ENCODE measurements at places on chromosomes 12 and 14.

DNA sequence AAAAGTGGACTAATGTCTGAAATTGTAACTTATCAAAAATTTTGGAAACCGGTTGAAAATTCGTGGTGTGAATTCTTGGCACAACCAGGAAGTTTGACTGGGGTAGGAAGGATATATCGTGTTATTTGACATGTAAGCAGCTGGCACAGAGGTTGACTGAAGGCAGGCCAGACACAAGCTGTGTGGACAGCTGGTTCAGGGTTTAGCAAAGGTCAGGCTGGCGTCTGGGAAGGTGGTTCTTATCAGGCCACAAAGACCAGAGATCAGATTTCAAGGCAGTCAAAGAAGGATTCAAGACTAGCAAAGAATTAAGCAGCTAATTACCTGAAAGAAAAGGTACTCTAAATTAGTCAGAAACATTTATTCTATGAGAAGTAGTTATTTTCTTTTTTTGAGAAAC is 450.2 kb upstream of the MDGA2 start:
- no peak for DNase-seq

DNA sequence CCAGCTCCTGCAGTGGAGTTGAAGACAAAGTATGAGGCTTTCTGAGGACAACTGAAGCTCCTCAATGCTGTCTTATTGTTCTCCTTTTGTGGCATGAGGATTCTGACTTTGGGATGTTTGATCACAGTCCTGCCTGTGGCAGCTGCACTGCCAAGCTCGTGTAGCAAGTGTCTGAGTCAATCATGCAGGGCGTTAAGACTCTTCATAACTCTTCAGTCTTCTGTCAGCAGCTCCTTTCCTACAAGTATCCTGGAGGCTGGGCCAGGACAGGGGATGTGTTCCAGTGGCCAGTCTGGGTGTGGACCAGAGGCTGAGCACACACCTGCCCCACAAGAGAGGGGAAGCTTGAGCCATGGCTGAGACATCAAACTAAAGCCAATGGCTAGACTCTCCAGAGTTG is 94.3 kb downstream of the PELI2 start:
- DNase-seq = no peak

DNA sequence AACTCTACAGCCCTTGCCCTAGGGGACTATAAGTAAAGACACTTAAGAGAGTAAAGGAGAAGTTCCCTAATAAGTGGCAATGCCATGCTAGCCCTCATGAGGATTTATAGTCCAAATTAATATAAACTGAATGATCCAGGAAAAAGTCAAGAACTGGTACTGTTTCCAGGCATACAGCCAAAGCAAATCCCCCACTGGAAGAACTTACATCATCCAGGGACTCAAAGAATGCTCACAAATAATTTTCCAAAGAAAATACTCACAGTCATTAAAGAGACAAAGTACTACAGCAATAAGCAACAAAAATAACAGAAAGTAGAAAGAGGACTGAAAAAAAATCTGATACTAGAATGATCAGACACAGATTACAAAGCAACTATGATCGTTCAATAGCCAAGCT is 79.7 kb upstream of the RAP1B start:
- no peak for DNase-seq

DNA sequence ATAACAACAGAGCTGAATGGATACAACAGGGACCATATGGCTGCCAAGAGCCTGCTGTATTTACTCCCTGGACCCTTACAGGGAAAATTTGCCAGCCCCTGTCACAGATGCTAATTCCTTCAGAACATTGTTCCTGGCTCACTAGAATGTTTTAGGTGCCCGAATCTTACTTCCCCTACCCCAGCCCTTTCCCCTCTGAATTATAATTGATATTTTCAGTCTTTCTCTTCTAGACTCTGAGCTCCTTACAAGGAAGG is 235.3 kb downstream of the KSR2 start:
- DNase-seq = no peak

DNA sequence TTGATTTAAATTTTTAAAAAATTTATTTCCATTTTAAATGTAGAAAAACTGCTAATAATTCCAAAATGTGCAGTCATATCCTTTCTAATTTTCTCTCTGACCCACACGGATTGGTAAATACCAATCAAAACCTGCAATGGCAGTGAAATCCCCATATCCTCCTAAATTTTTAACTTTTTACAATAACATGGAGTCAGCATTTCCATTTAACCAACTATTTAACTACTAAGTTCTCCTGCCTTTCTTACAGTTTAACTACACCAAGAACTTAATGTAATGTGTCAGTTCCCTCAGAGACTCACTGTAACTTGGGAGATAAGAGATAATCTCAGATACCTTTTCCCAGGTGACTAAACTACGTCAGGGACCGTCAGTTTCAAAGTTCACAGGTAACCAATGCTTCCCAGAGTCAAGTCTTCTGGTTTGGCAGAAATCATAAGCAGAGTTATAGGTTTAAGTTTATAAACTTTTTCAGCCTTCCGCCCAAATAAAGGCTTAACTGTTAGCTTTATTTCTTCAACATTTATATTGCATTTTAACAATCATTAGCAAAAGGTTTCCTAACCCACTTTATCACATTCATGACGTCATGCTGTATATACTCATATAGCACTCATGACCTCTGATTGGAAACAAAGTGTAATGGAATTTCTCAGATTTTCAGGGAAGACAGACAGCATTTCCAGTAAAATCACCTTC is 7.6 kb downstream of the KRAS start:
- DNase-seq = no peak

DNA sequence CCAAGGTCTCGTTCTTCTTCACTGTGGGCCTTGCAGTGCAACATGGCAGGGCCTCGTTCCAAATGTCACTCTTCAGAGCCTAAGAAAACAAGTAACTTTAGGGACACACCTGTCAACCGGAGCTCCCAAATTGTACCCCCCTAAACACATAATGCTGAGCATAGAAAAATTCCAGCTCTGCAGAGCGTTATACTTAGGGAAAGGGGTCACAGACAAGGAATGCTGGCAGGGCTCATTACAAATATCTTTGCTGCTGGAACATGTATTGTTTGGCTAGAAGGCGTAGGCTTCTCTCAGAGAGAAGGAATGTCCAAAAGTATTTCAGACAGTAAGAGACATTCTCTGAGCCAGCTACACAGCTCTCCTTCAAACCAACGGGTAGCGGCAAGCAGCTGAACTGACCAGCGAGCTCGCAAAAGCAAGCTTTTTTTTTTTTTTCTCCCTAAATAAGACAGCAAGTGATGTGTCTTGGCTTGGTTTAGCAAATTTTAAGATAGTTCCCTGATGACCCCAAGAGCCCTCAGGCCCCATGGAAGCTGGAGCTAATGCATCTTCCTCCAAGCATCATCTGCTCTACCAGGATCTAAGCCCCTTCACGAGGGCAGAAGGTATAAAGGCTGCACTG is 24.5 kb downstream of the SSH1 start:
- DNase-seq = no peak

- DNase-seq = no peak
These were observed 163.8 kb downstream of the RPL10L start for GRCh38 chr14:46487582-46488350.

- no peak for DNase-seq
These were observed 392.3 kb upstream of the TMPO start for GRCh38 chr12:98123021-98123461.

- no peak for DNase-seq
These were observed 3.7 kb downstream of the ANKRD13A start for GRCh38 chr12:110002676-110003515.

- DNase-seq = peak; percentile 57
These were observed 23.3 kb downstream of the GABARAPL1 start for GRCh38 chr12:10235761-10236631.

- DNase-seq = no peak
These were observed 225.2 kb downstream of the C12orf75 start for GRCh38 chr12:105555556-105556295.

- DNase-seq = no peak
These were observed 140.5 kb upstream of the LHX5 start for GRCh38 chr12:113612076-113612728.

DNA sequence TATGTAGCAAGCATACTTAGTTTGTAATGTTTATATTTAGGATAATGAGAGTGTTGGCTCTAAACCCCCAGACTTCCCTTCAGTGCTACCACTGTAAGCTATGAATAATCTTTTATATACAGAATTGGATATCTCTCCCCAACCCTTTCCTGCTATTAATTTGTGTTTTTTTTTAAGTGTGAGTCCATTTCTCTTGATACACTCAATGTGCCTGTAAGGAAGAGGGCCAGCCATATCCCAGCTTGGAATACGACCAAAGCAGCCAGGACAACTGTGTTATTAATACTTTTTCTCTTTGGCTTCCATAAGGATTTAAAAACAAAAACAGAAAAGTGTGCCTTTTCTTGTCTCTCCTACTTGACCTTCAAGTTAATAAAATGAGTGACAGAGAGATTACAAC is 116.7 kb downstream of the SNAPC1 start:
- no peak for DNase-seq

DNA sequence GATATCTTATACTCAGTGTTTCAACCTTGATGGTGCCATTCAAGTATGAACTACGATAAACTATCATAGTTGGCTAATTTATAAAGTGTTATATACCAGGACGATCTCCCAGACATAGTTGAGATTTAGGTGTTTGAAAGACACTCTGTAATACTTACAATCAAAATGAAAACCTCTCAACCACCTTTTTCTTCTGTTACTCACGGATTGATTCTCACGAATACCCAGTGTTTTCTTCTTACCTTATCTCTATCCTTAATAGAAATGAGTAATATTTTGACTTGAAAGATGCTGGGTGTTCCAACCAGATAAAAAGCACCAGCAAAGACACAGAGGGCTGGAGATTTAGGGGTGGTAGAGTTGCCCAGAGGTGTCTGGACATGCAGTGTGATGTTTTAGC is 169.9 kb downstream of the PTCSC3 start:
- no peak for DNase-seq

GRCh38 chr12:27013611-27014084 is 536 bp downstream of the TM7SF3 start:
- no peak for DNase-seq

DNA sequence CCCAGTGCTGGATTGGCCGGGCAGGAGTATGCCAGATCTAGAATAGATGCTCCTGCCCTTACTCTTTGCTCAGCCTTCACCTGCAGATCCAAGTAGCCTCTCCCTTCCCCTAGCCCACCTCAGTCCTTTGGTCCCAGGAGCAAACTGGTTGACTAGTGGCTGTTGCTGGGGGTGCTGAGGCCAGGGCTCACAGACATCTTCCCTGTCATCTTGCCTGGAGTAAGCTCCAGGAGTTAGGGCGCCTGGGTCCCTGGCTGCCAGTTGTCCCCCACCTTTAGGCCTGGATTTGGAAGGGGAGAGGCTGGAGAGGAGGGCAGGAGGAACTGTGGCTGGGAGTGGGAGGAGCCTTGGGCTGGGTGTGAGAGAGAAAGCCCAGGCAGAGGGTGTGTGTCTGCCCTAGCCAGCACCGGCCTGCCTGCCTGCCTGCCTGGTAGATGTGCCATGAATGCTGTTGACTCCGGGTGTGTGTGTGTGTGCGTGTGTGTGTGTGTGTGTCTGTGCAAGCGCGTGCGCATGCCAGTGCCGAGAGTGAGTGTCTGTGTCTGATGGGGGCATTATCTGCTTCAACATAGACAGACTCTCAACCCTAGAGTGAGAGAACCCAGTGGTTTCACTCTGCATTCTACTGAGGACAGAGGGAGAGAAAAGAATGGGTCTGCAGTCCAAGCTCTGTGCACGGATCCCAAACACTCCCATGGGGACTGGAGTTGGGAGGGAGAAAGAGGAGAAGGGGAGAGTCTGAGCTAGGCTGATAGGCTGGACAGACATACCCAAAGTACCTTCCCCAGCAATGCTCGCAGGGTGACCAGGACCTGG is 845 bp upstream of the RARG start:
- peak; percentile 56 for DNase-seq

DNA sequence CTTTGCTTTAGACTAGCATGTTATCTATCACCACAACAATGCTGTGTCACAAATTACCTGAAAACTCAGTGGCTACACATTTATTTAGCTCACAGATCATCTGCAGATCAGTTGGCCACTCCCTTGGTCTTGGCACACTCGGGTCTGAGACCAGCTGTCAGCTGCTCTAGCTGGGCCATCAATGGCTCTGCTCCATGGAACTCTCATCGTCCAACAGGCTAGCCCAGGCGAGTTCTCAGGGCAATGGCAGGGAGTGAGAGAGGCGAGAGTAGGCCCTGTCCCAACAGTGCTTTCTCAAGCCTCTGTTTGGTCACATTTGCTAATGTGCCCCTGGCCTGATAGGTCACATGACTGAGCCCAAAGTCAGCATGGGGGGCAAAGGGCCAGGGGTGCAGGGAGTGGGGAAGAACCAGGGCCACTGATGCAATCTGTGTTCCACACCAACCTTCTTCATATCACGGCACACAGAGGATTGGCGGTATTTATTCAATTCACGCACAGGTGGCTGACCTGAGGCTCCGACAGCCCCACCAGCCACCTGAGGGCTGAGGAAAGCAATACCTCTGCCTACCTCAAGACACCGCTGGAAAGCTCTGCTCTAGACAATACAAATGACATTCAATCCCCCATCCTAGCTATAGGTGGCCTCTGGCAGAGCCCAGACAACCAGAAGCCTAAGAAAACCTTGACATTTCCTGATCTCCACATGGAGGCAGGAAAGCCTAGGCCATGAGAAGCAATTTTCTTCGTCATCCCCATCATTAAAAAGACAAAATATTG is 82.5 kb downstream of the NT5DC3 start:
- no peak for DNase-seq

GRCh38 chr12:69345742-69346141 is 2.4 kb upstream of the LYZ start:
- no peak for DNase-seq

GRCh38 chr12:2194060-2194459 is 141.3 kb downstream of the CACNA1C start:
- no peak for DNase-seq

DNA sequence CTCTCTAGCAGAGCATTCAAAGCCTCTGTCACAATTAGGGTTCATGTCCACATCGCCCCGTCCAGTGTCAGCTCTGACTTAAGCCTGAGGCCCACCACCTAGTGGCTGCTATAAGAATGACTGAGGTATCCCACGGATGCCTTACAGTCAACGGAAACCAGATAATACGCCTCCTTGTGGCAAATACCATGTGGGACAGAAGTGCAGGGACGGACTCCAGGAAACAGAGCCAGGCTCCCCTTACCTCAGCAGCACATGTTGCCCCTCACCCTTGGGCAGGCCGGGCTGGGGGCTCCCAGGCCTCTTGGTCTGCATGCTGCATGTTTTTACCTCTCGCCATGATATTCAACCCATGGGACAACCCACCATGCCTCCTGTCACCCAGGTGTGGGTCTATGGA is 86.3 kb downstream of the VWF start:
- peak; percentile 69 for DNase-seq
